Muscle of back (tissue), 13 donors: ENCODE measurements at places on chromosomes 6 and 20.
A peak's percentile ranks its signal among the peaks of the same experiment; 100 is the strongest.

DNA sequence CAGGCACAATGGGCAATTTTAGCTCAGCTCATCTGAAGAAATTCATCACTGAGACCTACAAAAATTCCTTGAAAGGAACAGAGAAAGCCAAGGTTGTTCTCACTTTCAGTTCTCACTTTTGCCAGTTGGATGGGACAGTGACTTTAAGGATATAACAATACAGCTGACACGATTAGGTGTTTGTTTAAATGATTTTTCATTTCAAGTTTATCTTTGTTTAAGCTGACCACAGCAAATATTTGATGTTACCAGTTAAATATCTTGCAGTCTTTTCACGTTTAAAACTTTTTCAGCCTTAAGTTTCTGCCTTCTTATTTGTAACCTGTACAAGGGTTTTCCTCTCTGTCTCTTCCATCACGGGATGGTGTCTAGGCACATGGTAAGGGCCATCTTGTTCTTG is 93.6 kb downstream of the PLCB1 start:
- no peak for DNase-seq

- no peak for DNase-seq
Observed at GRCh38 chr20:57306747-57307146, 22.9 kb upstream of the SPO11 start.

DNA sequence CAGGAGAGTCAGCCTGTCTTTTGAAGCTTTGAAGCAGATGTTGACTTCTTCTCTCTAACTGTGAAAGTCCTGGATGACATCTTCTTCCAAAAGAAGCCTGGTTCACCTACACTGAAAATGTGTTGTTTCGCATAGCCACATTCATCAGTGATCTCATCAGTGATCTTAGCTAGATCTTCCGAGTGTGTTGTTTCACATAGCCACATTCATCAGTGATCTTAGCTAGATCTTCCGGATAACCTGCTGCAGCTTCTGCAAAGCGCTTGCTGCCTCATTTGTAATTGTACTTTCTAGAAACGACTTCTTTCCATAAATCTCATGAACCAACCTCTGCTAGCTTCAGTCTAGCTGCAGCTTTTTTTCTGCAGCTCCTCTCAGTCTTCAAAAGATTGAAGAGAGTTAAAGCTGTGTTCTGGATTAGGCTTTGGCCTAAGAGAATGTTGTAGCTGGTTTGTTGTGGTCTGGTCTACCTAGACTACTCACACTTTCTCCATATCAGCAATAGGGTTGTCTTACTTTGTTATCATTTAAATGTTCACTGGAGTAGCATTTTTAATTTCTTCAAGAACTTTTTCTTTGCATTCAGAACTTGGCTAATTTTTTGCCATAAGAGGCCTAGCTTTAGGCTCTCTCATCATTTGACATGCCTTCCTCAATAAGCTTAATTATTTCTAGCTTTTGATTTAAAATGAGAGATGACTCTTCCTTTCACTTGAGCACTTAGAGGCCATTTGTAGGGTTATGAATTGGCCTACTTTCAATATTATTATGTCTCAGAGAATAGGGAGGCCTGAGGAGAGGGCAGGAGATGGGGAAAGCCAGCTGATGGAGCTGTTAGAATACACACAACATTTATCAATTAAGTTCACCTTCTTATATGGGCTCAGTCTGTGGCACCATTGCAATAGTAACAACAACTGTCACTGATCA is 48.7 kb upstream of the EXOC2 start:
- no peak for DNase-seq

GRCh38 chr6:107769053-107769658 is 55.0 kb downstream of the SCML4 start:
- peak; percentile 35 for DNase-seq

DNA sequence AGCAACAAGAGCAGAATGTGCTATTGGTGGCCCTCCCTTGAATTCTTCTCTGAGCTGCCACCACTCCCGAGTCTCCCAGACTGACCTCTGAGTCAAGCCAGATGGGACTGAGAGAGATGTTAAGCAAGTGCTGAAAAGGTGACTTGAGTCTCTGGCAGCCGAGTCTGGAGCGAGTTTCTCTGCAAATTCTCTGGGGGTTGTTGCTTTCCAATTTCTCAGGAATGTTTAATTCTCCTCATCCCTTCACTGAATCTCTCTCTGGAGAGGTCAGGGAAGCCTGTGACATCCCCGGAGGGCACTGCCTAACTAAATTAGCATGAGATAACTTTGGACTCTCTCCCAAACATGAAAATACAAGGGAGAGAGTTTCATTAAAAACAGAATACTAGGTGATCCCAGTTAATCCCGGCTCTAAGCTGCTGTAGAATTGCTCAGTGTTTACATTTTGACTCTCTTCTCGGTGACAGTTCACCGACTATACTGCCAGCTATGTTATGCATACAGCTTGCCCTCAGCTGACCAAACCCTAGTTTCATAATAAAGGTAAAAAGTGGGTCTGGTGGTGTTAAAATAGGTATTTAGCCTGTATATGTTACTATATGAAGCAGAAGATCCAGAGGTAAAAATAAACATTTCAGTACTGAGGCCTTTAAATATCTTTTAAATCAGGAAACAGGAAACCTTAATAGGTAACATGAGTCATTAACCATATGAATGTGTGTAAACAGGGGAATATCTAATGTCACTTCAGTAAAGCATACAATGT is 157.9 kb downstream of the FOXC1 start:
- peak; percentile 63 for DNase-seq

DNA sequence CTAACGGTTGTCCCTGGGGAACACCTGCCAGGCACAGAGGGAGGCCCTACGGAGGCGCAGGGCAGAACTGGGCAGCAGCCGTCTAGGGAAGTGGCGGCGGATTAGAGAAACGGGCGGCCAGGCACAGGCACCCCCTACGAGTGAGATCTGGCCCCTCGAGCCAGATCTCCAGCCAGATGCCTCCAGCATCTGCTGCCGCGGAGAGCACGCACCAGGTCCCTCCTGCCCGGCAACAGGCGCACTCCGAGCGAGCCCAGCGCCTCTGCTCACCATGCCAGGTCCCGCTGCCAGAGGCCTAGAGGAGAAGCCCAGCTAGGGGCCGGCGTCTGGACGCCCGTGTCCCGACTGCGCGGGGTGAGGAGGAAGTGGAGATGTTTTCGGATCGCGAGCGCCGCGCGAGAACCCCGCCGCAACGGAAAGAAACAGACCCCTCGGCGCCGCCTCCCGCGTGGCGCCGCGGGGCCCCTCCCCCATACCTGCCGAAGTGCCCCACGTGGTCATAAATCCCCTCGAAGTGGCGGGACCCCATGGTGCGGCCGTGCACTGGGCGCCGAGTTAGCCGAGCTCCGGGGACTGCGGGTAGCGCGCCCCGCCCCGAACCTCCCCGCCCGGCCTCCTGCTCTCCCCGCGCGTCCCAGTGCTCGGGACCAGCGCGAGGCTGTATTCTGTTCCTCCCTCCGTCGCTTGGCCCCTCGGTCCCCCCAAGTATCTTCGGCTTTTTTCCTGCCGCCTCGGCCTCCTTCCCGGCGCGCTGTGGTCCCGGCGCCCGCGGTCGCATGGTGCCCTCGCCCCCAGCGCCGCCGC is at the start of gene SLC22A16:
Gene SLC22A16 (minus strand): TSS at position 568 of the 804 bp plus-strand sequence. CDS start 39 bp downstream, at position 529.
- peak; percentile 55 for DNase-seq

- no peak for DNase-seq
Observed at GRCh38 chr20:50886184-50886790, 45.0 kb downstream of the ADNP start.

GRCh38 chr6:30769853-30770524 is 25.6 kb upstream of the IER3 start:
- no peak for DNase-seq

GRCh38 chr6:47478233-47479139 is 897 bp downstream of the CD2AP start:
- peak; percentile 47 for DNase-seq
